Activated CD4-positive, alpha-beta T cell treated with anti-CD3 and anti-CD28 coated beads, Interleukin-2, amount 10 ng/mL, durations not matched to agents 7 days and 5 days (primary cell): ENCODE measurements at places on chromosomes 5 and 9.

DNA sequence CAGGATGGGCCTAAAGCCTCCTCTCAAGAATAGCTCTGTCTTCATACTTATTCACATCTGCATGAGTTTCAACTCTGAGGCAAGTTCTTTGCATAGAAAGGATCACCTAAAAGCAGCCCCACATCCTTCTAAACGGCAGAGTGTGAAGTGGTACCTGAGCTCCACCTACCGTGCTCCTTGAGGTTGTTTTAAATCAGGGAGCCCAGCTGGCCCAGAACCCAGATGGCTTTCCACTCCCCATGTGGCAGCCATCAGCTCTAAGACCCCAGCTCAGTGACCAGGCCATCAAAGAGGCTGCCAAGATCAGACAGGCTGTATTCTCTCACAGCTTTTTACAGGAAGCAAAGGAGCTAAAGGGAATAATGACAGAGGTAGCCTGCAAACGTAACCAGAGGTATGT, 299.3 kb downstream of the RASEF start:
- no peak for DNase-seq

DNA sequence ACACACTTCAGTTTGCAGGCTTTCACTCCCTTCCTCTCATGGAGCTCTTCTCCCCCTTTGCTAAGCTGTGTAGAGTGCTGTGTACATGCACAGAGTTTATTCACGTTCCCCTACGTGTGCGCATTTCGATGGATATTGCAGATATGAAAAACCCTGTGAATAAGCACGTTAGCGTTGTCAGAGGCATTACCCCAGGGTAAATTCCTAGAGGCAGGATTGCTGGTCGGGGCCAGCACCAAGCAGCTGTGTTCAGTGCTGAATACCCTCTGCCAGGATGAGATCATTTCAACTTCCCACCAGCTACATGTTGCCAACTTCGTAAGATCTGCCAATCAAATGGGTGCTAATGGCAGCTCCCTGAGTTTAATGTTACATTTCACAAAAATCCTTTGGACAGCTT, 172.3 kb upstream of the PPP1R26 start:
- DNase-seq, result peak; percentile 1

DNA sequence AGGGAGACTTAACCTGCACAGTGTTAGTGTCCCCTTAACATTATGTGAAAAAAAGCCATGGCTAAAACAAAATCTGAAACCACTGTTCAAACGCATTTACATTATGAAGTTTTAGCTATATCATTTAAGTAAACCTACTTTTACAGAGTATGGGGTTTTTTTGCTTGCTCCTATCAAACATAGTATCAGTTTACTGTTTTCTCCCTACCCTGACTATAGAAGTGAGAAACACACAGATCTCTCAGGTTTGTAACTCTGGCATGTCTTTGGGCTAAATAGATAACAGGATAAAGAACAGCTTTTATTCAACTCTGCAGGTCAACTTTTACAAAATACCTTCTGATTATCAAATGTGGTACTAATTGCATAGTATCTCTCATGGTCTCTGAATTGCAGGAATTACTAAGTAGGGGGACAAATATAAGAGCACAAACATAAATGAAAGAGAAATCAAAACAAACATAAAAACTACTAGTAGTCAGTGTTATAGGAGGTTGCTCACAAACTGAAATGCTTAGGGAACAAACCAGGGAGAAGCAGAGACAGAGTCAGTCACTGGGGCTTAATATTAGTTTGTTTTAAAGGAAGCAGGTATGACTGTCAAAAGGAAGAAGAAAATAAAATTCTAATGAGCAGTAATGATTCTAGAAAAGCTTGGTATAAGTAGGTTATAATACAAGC, 155.8 kb downstream of the MLLT3 start:
- no peak for DNase-seq

- DNase-seq, result no peak
These were observed at the start of gene SPINK1 for GRCh38 chr5:147831465-147831864. Gene SPINK1, minus strand, starts transcription at chr5:147831671. Its CDS starts 94 bp downstream, at chr5:147831577.

DNA sequence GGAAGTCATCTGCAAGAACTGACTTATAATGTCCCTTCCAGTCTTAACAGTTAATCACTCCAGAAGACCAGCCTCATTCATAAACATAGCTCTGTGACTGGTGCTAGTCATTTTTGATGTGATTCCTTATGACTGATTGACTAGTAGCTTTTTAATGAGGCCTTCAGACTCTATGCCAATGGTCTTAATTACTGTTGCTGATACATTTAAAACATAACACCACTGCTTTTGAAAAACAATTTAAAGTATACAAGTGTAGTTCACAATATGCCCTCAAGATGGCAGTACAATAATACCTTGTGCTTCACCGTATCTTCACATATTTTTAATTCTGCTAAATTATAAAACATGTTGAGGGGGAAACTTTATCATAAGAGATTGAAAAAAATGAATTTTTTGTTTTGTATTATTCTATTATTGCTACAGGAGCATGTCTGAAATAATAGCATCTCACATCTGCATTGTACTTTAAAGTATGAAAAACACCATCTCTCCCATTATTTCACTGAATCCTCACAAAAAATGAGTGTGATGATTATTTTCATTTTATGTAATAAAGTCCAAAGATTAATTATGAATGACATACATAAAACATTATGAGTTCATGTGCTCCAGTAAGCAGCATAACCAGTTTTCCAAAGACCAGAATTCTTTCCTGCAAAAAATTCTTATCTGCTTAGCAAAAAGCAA, 55.2 kb upstream of the SHISAL2B start:
- DNase-seq, result no peak

DNA sequence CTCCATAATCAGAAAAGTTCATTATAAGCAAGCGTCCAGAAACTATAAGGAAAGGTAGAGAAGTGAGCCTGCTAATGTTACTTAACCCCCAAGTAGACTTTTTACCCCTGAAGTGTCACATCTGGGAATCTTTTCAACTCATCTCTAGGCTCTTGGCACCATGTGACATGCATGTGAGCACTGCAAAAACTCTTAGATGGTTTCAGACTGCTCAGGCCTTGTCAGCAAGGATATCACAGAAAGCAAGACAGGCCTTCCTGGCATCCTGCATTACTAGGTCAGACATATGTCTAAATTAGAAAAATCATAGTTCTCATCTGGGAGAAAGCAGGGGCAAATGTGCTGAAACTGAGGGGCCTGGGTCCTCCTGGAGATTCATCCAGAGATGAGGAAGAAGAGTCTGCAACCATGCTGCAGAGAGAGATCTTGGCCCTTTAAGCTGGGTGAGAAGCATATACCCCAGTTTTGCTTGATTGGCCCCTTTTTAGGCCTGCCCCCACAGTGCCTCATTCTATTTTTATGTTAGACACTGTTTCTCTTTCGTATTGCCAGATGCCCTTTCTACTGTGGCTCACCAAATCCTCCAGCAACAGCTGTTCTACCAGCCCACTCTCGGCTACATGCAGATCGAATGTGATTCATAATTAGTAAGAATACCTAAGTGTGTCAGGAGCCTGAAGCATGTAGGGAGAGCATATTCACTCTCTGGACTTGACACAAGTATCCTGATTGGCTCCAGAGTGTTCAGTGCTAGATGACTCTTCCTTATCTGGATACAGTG, 19.0 kb downstream of the TMEM8B start:
- no peak for DNase-seq

GRCh38 chr9:7988644-7989280, 189.2 kb upstream of the DMAC1 start:
- no peak for DNase-seq
